ENCODE measurements at places on chromosomes 5 and 9.
A peak's percentile ranks its signal among the peaks of the same experiment; 100 is the strongest.

DNA sequence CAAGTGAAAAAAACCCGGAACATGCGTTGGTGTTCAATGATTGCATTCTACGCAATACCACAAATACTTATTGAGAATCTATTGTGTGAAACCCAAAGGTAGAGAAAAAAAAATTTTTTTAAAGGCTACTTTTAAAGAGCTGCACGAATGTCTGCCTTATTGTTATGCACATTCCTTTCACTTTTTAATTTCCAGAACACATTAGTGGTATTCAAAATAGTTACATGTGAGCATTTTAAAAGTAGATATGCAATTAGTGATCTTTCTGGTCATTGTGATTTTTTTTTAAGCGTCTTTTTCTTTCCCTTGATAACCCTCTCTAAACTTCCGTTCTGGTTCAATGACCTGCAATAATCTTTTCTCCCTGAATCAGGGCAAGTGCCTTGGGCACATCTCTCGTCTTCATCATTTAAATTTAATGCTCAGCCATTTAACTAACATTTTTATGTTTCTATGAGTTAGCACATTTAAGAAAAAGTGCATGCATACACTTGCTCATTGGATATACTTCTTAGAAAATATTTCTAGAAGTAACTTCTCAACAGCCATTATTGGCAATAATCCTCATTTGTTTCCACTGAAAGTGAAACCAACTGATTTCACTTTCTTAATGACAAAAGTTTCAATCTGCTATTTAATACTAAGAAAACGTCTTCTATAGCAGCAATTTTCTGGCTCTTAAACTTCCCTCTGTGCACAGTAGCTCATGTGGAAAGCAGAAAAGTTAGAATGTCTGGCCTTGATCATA is 80.3 kb downstream of the CDH6 start:
- DNase-seq = no peak

- DNase-seq = no peak
Measured at GRCh38 chr9:105341434-105342146, 97.1 kb downstream of the SLC44A1 start.

GRCh38 chr9:129560881-129561306 is 60.0 kb downstream of the C9orf50 start:
- DNase-seq = no peak

- DNase-seq = no peak
Measured at GRCh38 chr5:20985754-20986153, 997.8 kb upstream of the CDH18 start.

DNA sequence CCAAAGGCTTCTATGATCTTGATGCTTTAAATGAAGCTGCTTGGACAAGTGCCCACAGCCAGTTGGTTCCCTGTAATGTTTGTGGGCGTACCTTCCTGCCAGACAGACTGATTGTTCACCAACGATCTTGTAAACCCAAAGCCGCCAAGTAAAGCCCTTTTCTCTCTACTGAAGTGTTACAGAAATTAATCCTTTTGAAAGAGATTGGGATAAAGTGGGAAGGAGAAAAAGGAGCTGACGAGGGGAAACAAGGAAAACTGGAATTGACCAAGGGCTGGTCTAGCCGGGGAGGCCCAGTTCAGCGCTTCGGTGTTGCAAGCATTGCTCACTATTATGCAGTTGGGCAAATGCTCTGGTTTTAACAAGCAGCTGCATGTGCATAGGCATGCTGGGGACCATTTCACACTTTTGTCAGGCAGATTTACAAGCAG is 53.2 kb downstream of the ZNF474 start:
- DNase-seq = peak; percentile 72

DNA sequence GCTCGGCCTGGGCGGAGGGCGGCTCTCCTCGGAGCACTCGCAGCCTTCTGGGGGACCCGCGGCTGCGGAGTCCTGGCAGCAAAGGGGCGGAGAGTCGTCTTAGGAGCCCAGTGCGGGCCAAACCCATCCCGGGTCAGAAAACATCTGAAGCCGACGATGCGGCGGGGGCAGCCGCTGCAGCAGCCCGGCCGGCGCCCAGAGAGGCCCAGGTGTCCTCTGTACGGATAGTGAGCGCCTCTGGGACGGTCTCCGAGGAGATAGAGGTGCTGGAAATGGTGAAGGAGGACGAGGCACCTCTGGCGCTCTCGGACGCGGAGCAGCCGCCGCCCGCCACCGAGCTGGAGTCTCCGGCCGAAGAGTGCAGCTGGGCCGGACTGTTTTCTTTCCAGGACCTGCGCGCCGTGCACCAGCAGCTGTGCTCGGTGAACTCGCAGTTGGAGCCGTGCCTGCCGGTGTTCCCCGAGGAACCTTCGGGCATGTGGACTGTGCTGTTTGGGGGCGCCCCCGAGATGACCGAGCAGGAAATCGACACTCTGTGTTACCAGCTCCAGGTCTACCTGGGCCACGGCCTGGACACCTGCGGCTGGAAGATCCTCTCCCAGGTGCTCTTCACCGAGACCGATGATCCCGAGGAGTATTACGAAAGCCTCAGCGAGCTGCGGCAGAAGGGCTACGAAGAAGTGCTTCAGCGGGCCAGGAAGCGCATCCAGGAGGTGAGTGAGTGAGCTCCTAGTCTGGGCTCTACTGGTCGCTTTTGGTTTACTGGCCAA is 1.2 kb downstream of the JMY start:
- DNase-seq = peak; percentile 47

GRCh38 chr9:131982671-131983239 is 96.9 kb downstream of the MED27 start:
- DNase-seq = no peak

GRCh38 chr5:81788329-81788728 is 37.4 kb upstream of the SSBP2 start:
- DNase-seq = no peak

- no peak for DNase-seq
Measured at GRCh38 chr5:116553366-116553765, 21.3 kb downstream of the SEMA6A start.

DNA sequence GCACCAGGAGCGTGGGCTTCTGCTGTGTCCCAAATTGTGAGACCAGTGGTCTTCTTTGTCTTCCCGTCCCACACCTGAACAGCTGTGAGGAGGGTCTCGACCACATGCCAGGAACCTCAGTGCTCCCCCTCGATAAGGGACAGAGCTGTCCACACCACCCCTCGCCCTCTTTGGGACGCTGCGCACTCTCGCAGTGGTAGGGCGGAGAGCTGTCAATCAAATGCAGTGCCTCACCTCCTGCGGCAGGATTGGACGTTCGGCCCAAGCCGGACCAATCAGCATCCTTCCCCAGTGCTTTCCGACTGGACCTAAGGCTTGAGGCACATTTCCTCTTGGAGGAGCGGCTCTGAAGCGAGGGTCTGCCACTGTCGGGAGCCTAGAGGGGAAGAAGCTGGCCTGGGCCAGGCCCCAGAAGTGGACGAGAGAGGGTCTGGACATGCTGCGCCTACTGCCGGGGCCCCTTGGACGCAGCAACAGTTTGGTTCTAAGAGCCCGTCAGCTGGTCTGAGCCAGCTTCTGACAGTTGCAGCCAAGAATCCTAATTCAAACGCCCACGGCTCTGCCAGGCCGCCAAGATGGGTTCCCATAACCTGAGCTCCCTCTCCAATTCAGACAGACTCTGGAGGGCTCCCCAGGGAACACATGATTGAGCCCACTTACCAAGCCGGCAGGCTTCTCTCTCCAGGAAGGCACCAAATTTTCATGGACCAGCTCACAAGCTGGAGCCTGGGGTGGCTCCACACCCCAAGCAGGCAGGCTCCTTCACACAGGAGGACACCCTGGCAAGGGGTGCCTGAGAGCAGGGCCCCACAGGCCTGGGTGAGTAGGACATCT is 28.1 kb upstream of the ADAMTS2 start:
- DNase-seq = no peak

DNA sequence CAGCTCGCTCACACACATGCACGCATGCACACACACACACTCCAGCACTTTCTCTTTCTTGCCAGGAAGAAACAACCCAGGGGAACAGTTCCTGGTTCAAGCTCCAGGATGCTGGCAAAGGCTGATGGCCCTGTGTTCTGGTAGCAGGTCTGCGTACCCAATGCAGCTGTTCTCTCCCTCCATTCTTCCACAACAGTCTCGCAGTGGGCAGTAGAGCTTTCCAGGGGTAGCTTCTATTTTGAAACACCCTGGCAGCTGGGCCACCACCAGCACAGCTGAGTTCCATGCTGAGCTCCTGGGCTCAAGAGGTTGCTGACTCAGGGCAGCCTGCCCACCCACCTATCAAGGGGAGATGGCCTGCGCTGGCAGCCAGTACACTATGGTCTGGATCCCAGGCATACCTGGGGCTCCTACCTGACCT is 4.7 kb downstream of the VDAC1 start:
- DNase-seq = peak; percentile 63

DNA sequence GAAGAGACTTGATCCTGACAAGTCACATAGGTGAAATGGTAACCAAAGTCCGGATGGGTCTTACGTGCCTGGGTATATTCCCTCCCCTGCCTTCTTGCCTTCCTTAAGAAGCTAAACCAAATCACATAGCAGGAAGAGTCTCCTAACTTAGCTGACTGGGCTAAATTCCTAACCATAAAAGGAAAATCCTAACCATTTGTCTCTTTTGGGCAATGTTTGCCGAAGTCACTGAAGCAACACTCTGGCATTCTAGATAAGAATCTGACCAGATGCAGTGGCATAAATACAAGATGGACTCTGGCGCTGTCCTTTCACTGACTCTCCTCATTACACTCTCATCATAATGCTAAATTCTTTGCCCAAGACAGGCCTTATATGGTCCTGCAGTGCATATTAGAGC is 625.5 kb upstream of the RORB start:
- DNase-seq = no peak

GRCh38 chr9:8331507-8332330 is 532.1 kb upstream of the DMAC1 start:
- peak; percentile 49 for DNase-seq

GRCh38 chr5:119078071-119078846 is 7.4 kb downstream of the DMXL1 start:
- DNase-seq = no peak

- no peak for DNase-seq
Measured at GRCh38 chr9:20325008-20325407, 297.3 kb downstream of the MLLT3 start.

DNA sequence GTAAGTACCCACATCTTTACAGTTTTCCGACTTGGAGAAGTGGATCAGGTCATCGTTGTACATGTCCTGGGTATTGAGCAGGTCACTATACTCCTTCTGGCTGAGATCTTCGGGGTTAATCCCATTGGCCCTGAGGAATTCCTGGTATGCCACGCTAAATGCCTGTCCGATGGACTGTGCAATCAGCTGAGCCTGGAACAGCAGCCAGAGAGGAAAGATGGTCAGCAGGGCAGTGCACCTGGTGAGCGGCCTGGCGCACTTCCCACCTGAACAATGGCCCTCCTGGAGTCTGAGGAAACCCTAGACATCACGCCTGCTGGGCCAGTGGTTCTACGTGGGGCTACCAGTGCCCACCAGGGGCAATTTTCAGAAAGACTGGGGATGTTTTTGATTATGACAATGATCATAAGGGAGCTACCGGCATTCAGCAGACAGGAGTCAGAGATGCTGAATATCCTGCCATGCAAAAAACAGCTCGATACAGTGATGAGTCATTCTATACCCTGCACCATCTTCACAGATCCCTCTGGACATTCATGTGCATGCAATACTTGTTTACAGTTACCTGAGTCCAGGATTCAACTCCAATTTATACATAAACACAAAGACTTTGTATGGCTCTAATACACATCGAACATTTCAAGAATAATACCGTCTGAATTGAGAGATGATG is 127.2 kb downstream of the ENTREP1 start:
- DNase-seq = no peak

- no peak for DNase-seq
Measured at GRCh38 chr5:152084476-152084875, 159.8 kb upstream of the GLRA1 start.

- no peak for DNase-seq
Measured at GRCh38 chr5:15951550-15951949, 228.0 kb downstream of the MARCHF11 start.

DNA sequence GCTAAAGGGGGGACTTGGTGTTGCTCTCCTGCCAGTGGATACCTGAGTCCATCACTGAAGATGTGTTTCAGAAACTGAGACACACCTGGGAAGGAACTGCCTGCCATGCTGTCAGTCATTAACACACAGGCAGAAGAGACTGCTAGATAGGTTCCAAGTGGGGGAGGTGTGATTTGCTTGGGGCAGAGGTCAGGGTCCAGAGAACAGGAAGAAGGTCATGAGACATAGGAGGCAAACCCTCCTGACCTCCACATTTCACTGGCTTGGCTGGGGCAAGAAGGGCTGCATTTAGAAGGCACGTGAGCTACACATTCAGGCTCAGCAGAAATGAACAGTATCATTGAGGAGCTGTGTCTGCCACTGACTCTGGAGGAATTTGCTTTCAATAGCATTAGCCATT is 215.8 kb downstream of the HSPA4 start:
- DNase-seq = no peak

- DNase-seq = no peak
Measured at GRCh38 chr5:33513462-33514185, 72.9 kb downstream of the TARS1 start.

DNA sequence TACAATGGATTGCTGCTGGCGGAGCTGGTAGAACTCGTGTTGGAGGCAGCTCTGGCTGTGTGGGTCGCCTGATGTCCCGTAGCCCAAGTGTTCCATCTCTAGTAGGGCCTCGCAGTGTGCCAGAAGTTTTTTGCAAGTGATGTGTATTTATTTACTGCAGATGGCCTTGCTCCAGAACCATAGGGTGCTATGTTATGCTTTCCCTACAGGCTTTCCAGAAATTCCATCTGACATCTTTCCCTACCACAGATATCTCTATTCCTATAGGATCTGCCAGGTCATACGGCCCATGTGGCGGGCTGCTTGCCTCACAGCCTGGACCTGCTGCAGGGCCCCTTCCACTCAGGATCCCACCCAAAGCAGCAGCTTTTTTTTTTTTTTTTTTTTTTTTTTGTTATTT is 16.9 kb downstream of the ADAMTSL2 start:
- DNase-seq = no peak

- no peak for DNase-seq
Measured at GRCh38 chr5:181151146-181151545, 3.8 kb downstream of the OR2V2 start.

DNA sequence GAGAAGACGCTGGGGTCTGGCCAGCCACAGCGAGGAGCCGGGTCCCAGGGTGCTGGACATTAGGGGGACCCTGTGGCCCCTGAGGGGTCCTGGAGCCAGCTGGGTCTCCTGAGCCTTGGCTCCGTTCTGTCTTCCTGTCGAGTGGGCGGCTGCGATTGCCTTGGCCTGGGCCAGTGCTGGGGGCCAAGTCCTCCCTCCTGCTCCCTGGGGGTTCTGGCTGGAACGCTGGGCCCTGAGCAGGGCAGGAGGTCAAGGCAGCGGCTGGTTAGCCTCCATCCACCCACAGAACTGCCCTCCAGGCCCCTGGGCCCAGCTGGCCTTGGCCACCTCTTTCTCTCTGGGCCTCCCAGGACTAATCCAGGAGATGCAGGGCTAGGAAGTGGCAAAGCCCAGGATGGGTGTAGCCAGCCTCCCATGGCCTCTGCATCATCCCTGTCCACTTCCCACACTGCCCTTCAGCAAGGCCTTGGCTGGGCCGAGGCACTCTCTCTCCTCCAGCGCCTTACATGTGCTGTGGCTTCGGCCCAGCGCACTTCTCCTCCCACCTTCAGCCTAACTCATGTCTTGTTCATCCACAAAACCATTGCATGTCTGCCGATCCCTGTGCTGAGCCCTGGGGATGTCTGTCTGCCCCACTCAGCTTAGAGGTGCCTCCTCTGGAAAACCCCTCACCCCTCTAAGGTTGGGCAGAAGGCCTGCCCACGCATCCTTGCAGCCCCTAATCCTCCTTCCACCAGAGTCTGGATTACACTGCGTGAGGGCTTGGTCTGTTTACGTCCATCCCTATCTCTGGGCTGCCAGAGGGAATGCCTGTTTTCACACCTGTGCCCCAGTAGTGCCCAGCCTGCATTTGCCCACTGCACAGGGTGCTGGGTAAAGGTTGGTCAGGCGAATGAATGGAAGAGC is 5.0 kb downstream of the LAMC3 start:
- no peak for DNase-seq

- no peak for DNase-seq
Measured at GRCh38 chr5:69167929-69168328, 979 bp downstream of the CCNB1 start.

Data from femur (tissue), 1 donor.